ENCODE measurements at places on chromosomes 2 and 18.
A peak's percentile ranks its signal among the peaks of the same experiment; 100 is the strongest.

GRCh38 chr18:14075196-14075595 is 57.0 kb downstream of the ZNF519 start:
- DNase-seq = no peak

DNA sequence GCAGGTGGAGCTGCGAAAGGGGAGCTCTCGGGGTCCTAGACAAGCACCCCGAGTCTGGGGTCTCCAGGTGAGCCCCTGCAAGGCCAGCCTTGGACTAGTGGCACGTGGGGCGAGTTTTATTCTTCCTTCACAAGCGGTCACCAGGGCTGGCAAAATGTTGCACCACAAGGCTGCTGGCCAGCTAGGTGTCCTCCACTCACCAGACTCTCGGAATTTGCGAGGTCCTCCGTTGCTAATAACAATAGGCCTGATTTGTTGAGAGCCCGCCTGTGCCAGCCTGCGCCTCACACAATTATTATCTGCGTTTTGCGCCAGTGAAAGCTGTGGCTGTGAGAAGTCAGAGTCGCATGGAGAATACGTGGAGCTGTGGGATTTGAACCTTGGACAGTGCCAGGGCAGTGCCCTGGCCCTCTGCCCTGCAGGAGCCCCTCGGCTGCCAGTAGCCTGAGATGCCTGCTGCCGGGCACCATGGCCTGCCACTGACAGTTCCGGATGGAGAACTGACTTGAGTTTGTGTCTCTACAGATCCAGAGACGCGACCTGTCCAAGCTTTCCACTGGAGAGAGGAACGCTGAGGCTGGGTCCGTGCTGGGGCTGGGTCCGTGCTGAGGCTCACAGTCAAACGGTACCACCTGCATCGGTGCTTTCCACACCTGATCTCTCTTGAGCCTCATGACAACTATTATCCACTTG is 77.6 kb upstream of the ODC1 start:
- DNase-seq = no peak

DNA sequence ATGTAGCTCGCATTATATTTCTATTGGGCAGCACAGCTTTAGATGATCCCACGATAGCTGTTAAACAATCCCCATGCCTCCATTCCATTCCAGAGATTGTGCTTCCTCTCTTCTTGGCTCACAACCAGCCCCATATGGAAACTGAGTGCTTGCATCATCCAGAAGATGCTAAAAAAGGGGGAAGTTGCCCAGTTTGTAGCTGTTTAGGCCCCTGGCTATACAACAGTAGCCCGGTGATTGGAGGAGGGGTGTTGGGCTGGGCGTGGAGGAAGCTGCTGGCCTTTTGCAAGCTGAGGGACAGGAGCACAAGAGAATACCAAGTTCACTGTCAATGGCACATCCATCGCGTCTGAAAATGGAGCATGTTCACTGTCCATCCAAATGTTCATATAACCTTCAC is 360.2 kb downstream of the ALK start:
- no peak for DNase-seq

- no peak for DNase-seq
Observed at GRCh38 chr2:15851076-15851693, 89.2 kb upstream of the MYCN start.

DNA sequence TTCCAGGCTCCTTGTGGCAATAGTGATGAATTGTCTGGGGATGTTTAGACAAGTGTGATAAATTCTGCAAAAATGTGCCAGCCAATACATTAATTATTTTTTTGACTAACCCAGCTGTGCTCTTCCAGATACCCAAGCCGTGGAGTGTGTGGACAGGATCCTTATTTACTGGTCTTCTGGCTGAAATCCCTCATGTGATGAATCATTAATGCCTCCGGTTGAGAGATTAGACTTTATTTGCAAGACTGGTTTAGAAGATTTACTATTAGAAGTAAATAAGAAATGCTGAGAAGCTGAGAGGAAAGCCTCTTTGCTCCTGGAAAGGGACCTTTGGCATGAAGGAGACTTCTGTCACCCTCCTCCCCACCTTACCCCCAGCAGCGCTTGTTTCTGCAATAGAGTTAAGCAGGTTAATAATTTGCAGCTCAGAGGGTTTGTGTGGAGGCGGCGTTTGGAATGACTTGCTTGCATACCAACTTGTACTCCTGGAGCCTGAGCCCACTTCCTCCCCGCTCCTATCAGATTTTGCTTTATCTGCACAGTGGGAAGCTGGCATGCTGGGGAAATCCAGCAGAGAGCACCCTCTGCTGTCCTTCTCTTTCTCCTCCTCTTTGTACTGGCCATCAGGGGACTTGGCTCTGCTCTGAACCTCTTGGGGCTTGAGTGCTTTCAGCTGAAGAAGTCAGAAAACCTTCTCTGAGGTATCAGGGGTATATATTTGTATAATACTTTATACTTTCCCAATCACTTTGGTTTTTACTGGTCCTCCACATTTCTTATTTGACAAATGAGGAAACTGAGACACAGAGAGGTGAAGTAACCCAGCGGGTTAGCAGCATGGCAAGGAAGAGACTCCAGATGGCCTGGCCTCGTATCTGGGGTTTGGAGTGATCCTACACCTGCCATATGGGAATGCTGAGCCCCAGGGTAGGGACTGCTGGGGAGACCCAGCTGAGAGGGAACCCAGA is 16.3 kb downstream of the SLC3A1 start:
- DNase-seq = no peak

DNA sequence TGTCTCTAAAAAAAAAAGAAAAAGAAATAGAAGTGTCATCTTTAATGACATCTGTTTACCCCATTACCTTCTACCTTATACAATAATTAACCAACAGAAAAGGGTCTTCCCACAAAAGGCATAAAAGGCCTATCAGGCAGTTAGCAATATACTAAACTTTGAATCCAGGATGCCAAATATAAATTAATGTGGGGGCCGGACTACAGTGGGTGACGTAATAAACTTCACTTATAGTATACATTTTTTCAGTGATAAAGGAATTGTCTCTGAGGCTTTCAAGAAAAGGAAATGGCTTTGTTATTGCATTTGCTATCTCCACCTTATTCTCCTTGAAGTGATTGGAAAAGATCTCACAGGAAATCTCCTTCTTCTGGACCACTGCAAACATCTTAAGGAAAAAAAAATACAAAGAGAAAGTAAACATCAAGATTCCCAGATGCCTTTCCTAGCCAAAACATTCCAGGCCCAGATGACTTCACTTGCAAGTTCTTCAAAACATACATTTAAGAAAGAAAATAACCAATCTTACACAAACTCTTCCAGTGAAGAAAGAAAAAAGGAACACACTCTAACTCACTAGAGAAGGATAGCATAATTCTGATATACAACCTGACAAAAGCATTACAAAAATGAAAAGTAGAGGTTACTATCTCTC is 126.2 kb upstream of the CAB39 start:
- no peak for DNase-seq

GRCh38 chr2:151808258-151809072 is 19.8 kb downstream of the ARL5A start:
- DNase-seq = peak; percentile 55

- DNase-seq = no peak
Observed at GRCh38 chr2:105497094-105497493, 98.2 kb upstream of the FHL2 start.

DNA sequence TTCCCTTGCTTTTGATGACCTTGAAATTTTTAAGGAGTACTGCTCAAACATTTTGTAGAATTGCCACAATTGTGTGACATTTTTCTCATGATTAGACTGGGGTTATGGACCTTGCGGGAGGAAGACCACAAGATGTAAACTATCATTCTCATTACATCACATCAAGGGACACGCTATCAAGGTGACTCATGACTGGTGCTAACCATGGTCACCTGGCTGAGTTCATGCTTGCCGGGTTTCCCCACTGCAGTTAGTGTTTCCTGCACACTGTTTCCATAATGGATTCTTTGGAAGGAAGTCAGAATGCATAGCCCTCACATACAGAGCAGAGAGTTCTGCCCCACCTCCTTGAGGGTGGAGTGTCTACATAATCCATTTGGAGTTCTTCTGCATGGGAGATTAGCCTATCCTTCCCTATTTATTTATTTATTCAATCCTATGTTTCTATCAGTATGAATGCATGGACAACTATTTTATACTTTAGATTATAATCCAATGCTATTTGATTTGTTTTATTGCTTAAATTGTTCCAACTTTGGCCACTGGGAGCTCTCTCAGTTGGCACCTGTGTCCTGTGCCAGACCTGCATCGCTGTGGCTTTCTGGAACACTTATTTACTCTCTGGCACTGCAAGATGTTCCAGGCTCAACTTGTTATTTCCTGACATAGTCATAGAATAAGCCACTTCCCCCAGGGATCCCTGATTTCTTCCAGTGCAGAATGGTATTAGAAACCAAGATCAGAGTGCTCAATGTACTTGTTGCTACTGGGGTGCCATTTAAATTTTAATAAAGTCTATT is 6.0 kb downstream of the MC2R start:
- no peak for DNase-seq

- no peak for DNase-seq
Observed at GRCh38 chr18:62539284-62540165, 16.7 kb downstream of the ZCCHC2 start.

- DNase-seq = no peak
Observed at GRCh38 chr2:47720036-47720435, 62.9 kb upstream of the MSH6 start.

GRCh38 chr2:214730800-214731407 is 78.6 kb downstream of the BARD1 start:
- no peak for DNase-seq

GRCh38 chr2:191866675-191867506 is 20.0 kb upstream of the CAVIN2 start:
- no peak for DNase-seq

DNA sequence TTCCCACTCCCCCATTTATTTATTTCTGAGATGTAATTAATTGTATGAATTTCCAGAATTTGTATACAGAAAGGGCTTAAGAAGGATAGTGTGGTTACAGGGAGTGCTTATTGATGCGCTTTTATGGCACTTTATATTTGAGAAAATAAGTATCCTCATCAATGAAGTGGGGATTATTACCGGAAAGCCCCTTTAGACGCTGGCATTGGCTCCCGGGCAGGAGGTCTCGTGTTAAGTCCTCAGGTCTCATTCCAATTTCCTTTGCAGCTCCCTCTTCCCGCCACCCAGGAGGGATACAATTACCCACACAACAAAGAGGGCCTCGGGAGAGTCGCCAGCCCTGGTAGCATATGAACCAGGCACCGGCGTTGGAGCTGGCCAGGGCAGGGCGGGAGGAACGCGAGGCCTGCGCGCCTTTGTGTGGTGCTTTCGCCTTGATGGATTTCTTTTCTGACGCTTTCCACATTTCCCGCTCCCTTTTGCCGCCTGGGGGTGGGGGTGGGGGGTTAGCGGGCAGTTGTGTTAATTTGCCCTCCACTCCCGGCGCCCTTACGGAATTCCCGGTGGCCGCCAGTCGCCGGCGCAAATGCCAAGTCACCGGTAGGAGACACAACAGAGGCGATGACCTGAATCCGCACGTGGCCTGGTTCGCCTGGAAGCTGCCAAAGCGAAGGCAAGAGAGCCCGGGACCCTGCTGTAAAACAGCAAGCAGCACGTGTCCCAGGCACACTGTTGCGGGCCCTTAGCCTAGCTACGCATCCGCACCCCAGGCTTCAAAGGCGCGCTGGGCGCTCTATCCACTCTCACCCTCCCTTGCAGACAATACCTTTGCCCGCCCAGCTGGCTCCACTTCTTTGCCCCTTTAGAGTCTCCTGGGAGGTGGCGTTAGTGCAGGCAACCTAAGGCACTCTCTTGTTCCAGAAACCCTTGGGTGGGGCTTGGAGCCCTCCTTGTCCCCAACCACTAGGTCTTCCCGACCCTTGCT is 3.3 kb downstream of the GAD1 start:
- no peak for DNase-seq

DNA sequence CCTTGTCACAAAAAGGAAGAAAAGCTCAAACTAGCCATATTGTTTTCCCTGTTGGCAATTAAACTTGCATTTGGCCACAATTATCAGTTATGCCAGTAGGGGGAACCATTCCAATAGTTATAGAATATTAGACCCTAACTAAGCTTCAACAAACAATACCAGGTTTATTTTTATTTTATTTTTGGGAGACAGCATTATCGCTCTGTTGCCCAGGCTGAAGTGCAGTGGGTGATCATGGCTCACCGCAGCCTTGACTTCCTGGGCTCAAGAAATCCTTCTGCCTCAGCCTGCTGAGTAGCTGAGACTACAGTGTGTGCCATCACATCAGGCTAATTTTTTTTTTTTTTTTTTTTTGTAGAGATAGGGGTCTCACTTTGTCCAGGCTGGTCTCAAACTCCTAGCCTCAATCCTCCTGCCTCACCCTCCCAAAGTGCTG is 102.1 kb downstream of the ATAD2B start:
- DNase-seq = peak; percentile 70

Measured in CD4-positive, alpha-beta T cell treated with Interleukin-17A for 1 hour (primary cell).